ENCODE measurements at places on chromosomes 5 and 9.
A peak's percentile ranks its signal among the peaks of the same experiment; 100 is the strongest.

DNA sequence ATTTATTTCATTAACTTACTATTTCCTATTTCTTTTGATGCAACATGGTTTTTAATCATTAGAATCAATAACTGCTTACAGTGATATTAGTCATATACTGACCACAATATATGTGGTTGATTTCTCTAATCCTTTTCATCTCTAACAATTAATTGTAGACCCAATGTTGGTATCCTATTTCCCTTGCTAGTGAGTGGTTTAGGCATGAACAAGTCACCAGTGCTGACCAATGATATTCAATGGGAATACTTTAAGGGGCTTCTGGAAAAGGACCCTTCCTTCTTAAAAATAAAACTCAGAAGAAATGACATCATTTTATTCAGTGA is 672.4 kb upstream of the GRAMD2B start:
- DNase-seq: no peak

GRCh38 chr5:142098931-142099330 is 9.6 kb upstream of the NDFIP1 start:
- no peak for DNase-seq

DNA sequence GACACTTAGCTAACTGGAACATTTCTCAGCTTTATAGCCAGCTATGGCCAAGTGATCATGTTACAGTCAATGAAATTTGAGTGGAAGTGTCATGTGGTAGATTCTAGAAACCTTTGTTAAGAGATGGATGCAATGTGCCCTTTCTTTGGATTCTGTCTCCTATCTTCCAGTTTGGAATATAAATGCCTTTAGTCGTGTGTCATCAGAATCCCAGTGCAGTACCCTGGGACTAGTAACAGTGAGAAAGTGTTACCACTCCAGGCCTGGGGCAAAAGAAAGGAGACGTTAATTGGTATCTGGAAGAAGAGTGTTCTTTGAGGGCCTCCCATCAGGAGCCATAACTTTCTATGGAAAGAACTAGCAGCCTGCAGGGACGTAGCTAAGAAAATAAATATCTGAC is 149.6 kb downstream of the SNX18 start:
- peak; percentile 70 for DNase-seq

GRCh38 chr5:115940080-115940810 is 22.0 kb upstream of the LVRN start:
- no peak for DNase-seq

DNA sequence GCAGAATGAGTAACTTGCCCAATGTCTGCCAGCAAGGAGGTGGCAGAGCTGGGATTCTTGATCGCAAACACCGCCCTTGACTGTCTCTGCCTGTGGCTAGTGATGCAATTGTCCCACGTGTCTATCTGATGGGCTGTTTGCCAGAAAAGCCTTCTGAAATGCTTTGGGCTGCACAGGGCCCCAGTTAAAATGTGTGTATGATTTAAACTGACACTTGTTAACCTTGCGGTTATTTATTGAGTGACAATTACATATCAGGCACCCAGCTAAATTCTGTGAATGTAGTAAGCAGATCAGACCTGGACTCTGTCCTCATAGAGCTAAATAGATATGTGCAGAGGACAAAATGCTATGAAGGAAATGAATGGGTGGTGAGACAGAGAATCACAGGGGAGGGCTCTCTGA is 11.6 kb upstream of the IL12B start:
- peak; percentile 92 for DNase-seq

DNA sequence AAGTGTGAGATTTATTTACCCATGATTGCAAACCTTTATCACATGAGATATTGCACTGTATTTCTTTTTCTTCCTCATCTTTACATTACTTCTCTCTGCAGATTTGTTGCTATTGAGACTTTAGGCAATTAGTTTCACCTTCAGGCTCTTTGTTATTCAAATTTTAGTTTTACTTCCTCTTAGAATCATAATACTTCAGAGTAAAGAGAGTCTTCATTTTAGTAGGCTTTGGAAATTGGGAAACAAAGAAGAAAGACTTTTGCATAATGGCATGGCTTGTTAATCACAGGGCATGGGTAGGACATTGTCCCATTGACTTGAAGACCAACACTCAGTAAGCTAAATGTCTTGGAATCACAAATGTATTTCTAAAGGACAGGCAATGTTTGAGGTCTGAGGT is 1.2 kb upstream of the PCDHGA5 start:
- no peak for DNase-seq

GRCh38 chr9:124038790-124039633 is 27.4 kb downstream of the LHX2 start:
- no peak for DNase-seq

DNA sequence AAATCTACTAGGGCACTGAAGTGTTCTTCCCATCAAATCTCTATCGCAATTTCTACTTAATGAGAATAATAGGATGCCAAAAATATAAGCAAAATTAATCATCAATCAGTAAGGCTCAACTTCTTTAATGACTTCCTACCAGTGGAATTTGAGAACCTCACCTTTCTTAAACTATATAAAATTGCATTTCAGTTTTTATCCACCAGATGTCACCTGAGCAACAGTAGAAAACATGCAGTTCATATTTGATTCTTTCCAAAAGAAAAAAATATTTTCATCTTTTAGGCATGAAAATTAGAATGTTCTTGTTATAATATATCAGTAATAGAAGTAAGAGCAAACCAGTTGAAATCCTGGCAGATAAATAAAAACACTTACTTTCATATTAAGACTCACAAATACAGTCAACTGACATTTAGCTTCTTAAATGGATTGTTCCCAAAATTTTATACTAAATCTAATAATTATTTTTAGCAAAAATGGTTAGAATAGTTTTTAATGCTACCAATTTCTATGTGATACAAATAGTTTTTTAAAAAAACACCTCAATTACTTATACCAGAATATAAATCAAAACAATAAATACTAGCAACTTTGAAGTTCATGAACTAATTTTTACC is 13.4 kb upstream of the CCDC112 start:
- DNase-seq: peak; percentile 67

DNA sequence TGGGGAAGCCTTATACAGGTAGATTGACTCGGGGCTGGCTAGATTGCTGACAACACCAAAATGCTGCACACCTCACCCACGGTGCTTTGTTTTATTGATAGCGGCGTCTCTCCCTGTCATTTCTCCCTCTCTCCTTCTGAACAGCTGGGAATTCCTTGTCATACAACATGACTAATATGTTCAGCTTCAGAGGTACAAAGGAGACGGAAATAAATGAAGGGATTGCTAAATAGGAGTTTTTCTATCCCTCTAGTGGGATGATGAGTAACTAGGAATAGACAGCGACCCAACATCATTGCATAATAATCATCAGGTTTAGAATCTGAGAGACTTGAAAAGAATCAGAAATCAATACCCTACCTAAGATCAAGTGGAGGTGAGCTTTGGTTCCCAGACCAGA is 337.7 kb upstream of the PANK3 start:
- no peak for DNase-seq

DNA sequence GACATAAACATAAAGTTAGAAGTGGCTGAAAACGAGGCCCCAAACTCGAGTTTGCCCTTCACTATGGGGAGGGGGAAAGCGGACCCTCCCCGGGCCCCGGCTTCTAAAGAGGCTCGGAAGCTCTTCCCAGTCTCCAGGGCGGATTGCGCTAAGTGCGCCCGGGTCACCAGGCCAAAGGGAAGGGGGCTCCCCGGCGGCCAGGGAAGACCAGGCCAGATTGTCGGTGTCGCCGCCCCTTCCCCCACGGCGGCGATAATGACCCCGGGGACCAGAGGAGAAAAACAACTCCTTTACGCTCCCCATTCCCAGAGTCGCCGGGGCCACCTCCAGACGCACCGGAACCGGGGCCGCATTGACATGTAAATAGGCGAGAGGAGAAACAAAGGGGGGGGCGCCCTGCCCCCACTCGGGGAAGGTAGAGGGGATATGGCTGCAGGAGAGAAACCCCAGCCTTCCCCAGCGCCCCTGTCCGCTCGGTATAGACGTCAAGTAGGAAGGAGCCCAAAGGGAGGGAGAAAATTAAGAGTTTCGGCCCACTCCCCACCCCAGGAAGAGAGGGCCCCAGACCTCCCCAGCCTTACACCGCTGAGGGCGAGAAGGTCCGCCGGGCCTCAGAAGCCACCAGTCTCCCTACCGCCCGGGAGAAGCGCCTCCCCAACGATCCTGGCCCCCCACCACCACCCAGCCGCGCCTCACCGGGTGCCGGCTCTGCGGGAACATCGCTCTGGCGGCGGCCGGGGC is 1.7 kb downstream of the TLE1 start:
- peak; percentile 37 for DNase-seq

DNA sequence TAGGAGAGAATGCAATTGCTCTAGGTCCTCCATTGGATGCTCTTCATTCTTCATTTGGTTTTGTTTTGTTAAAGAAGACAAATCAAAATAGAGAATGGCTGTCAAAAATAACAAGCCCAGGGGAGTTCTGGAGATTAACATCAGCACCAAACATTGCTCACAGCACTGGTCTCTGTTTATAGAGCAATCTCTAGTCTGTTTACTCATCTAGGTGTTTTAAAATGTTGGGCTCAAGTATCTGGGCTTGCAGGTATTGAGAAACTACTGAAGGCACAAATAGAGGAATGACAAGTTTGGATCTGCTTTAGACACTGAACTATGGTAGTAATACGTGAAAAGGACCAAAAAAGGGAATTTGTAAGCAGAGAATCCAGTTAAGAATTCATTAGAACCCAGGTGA is 77.0 kb upstream of the TMC1 start:
- DNase-seq: no peak

GRCh38 chr9:84862810-84863287 is 193.3 kb downstream of the NTRK2 start:
- DNase-seq: peak; percentile 53

DNA sequence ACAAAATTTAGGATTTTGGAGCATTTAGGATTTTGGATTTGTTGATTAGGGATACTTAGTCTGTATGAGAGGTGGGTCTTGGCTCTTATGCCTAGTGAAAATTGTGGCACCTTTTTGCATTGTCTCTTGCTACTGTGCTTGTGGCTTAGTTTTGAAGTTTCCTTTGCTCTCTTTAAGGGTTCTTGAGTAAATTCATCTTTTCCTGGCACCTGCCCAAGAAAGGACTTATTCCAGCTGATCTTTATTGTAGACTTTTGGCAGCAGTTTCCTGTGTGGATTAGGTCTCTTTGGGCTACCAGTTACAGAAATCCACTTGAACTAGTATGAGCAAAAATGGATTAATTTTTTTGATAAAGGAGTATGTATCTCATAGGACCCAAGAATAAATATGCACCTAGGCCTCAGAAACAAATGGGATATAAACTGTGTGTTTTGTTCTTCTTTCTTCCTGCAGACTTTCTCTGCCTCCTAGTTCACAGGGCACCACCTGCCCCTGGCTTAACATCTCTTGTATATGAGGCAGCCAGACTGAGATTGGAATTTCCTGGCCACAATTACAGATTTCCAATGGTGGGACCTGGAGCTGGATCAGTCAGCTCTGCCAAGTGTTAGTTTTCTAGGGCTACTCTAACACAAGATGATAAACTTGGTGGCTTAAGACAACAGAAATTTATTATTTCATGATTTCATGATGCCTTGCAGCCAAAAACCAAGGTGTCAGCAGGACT is 44.6 kb downstream of the FOCAD start:
- peak; percentile 32 for DNase-seq

DNA sequence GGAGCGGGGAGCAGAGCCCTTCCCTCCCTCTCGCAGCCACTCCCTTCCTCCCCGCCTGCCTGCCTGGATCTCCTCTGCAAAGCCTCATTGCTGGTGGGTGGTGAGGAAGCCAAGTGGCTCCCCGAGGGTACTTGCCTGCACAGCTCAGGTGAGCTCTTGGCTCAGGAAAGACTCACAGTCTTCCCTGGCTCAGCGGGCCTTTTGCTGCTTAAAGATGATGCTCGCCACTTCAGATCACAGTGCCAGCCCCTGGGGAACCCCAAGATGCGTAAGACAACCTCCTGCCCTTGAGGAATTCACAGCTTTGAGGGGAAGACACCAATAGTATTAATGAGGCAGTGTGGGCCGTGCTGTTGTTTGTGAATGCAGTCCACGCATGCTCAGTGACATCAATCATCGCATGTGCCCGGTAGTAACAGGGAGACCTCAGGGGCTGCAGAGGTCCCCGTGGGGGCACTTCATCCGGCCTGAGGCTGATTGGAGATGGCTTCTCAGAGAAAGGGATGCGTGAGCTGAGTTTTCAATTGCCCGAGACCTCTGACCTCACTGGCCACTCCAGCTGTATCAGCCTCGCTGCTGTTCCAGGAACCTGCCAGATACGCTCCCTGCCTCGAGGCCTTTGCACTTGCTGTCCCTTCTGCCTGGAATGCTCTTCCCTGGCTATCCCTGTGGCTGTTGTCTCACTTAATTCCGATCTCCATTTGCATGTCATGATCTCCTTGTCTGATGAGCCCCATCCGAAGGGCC is 36.8 kb downstream of the ERGIC1 start:
- peak; percentile 66 for DNase-seq

GRCh38 chr5:109756543-109757185 is 66.9 kb downstream of the MAN2A1 start:
- DNase-seq: no peak

- no peak for DNase-seq
Observed at GRCh38 chr5:14830210-14831005, 41.2 kb downstream of the ANKH start.

DNA sequence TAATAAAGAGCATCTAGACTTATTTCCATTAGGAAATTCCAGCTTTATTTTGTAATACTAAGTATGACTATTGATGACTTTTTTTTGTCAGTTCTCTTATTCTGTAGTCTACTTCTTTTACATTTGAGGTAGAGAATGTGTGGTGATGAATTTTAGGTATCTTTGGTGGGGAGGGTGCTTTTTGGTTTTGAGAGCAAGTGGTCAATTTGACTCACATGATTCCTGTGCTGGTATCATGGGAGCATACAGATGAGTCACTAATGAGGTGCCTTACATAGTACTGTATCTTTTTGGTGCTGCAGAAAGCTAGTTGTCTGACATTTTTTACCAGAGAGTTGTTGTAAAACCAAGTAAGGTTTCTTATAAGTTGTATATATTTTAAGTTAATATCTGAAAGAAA is 35.3 kb downstream of the ERBIN start:
- DNase-seq: peak; percentile 74

DNA sequence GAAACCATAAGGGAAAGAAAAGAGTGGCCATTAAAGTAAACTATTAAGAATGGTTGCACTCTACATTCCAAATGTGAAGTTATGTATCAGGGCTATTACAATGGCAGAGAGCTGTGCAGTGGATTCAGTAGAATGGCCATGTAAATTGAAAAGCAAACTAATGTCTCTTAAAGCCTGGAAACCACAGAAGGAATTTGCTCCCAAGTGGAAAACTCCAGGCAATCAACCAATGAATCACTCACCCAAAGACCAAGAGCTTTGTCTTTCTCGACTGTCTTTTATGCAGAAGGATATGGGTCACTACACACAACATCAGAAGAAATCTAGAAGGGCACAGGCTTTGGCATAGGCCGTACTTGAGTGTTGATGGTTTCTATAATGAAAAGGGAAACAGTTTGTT is 114.9 kb downstream of the TLE1 start:
- DNase-seq: peak; percentile 62
